ENCODE measurements at places on chromosomes 7 and 10.

GRCh38 chr7:142940966-142941535 is 1.8 kb downstream of the LLCFC1 start:
- DNase-seq = no peak

DNA sequence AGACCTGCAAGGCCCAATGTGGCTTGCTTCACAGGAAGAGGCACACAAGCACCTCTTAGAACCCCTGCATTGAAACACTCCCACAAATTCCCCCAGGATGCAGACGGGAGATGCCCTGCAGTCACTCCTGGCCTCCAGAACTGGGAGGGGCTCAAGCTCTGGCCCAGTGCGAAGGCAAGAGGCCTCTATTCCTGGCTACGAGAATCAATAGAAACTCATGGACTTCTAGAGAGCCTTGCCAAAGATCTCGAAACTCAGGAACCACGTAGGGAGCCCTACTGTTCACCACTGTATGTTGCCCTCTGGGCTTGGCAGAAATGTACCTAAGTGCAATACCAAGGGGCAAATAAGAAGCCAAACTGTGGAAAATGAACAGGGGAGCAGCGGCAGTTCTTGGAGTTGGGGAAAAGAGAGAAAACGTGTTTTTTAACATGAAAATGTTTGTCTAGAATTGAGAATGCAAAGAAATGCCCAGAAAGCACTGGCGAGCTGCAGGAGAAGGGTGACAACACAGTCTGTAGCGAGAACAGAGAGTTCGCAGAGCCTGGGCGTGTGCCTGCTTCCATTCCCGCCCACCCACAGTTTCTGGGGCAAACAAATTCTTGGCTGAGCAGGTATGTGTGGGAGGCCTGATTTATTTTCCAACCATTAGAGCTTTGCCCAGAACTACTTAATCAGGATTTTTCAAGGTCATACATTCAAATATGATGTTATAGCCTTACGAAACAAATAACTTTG is 260.5 kb upstream of the KLF14 start:
- DNase-seq = no peak

GRCh38 chr7:107501593-107501992 is 31.7 kb downstream of the GPR22 start:
- DNase-seq = no peak

- DNase-seq = no peak
Measured at GRCh38 chr10:16952610-16953009, 135.4 kb upstream of the RSU1 start.

DNA sequence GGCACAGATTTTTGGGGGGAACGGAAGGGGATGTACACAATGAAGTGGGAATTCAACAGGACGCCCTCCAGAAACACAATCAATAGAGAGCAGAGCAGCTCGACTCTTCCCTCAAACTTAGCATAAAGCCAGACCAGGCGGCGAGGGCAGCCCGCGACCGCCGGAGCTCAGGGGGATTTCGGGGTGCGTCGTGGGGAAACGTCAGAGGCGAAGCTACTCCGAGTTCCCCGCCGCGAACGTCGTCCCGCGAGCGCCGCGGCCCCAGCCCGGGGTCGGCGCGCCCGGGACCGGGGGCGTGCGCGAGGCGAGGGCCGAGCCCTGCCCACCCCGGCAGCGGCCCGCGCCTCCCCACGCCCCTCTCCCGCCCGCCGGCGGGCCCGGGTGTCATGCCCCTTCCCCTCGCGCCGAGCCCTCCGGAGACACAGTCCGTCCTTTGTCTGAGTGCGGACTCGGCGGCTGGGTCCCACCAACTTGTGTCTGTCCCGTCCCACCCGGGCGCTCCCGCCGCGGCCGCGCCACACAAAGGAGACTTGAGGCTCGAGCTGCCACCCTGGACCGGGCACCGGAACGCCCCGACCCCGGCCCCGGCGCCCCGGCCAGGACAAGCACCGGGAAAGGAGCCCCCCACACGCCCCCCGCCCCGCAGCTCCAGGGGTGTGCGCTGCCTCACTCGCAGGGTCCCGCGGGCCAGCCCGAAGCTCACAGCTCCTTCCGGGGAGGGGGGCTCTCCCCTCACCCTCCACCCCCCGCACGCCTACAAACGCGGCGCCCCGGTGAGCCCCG is 634 bp downstream of the EZH2 start:
- DNase-seq = peak; percentile 2

DNA sequence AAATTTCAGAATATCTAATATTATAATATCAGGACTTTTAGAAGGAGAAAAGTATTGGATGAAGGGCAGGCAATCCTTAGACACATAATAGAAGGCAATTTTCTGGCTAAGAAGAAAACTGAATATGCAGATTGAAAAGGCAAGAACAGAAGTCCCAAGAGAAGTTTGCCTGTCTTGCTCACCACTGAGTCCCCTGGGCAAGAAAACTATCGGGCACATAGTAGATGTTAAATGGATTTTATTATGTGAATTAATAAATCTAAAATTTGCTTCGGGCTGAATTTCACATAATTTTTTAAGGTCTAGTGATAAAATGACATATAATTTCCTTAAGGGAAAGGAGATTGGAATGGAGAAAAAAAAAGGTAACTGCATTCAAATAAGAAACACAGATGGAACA is 380.9 kb upstream of the GRM3 start:
- no peak for DNase-seq

GRCh38 chr10:128437786-128438345 is 311.6 kb upstream of the MKI67 start:
- DNase-seq = no peak

- DNase-seq = no peak
Measured at GRCh38 chr10:77833792-77834191, 92.8 kb downstream of the DLG5 start.

DNA sequence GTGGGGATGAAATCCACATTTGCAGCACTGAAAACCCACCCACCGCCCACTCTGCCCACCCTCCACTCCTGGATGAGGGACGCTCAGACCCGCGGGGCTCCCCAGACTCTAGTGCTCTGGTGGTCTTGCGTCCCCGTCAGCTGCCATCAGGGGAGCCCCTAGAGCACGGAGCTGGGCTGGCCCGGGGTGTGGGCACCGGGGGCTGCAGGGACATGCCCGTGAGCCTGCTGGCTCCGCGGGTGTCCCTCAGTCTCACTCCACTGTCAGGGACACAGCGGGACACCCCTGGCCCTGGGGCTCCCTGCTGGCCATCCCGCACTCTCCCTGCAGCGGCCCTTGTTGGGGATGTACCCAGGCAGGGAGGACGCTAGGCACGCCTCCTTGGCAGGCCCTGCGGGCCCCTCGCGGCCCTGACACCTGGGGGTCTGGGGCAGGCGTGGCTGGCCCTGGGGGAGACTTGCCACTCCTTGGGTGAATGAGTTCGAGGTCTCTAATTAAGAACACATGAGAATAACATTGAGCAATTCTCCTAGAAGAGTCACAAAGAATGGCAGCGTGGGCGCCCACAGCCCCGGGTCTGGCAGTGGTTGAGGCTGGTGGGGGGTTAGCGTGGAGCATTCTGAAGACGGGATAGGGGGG is 64.2 kb downstream of the CFAP46 start:
- DNase-seq = no peak

DNA sequence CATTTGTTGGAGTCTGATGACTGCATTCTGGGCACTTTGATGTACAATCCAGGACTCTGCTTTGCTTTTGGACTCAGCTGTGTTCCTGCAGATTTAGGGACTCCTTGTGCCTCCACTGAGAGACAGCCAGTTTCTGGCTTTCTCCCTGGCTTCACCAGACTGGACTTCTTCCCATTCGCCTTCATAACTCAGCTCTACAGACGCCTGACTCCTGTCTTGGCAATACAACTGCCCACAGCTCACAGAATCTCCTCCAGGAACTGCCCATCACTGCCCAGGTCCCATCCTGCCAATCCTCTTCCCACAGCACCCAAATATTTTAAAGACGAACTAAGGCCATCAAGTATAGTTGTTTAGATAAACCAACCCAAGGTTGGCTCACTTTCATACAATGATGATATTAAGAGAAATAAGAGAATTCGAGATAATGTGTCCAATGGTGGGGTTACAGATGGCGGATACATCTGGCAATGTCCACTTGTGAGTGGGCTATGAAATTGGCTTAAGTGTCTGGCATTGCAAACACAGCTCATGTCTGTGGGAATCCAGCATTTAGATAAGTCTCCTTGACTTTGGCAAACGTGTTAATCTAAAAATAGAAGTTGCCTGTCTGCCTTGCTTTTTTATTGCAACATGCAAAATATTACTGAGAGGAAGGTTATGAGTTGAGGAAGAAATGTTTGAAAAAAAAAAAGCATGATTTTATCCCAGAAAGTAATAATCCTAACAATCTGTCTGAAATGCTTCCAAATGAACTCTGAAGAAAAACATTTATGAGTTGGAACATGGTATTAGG is 95.1 kb downstream of the ITGA8 start:
- DNase-seq = no peak

DNA sequence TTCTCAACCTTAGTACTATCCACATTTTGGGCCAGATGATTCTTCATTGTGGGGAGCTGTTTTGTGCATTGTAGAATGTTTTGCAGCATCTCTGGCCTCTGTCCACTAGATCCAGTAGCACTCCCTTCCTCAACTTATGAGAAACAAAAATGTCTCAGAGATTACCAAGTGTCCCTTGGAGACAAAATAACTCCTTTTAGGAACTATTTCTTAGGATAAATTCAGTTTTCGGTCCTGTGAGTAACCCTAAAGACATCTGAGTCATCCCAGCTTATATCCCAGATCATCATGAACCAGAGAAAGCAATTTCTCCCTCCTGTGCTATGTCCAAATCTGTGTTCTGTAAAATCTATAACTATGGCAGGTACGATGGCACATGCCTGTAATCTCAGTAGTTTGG is 266.6 kb upstream of the PHYHIPL start:
- no peak for DNase-seq

DNA sequence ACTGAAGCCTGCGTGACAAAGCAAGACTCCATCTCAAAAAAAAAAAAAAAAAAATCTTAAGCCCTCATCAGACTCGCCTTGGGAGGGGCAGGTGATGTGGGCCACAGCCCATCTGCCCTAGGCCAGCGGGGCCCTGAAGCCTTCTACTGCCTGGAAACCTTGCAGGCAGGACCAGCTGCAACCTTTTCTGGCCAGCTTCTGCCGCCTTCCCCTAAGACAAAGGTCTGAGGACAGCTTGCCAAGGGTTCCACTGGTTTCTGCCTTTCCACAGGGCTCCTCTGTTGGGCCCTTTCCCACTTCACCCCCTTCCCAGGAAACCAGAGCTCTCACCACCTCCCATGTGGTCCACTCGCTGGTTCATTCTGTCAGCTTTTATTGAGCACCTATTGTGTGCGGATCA is 35.2 kb downstream of the UBTD1 start:
- DNase-seq = no peak

- DNase-seq = no peak
Measured at GRCh38 chr10:120588311-120588710, 131.3 kb downstream of the PLPP4 start.

DNA sequence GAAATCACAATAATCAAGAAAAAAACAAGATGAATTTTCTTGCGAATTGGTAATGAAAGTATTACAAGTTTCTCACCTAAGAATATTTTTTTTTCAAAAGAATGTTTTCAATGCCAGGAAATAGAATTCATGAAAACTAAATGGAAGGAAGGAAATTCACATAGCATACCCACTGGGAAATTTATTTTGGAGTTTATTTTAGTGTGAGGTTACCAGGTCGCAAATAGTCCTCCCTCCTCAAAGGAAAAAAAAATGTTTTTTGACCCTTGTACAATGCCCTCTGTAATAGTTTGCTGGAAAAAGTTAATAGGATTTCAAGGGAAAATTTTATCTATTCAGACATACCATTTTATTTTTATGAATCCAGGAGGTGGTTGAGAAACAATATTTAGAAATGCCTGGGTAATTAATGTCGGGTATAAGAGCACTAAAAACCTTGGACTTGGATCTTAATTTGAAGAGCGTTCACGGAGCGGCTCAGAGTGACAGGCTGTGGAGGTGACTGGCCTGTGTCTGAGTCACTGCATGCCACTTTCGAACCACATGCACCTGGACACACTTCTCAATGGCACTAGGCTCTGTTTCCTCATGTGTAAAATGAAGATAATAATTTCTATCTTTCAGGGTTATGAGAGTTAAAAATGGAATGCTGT is 28.2 kb downstream of the CUBN start:
- no peak for DNase-seq

DNA sequence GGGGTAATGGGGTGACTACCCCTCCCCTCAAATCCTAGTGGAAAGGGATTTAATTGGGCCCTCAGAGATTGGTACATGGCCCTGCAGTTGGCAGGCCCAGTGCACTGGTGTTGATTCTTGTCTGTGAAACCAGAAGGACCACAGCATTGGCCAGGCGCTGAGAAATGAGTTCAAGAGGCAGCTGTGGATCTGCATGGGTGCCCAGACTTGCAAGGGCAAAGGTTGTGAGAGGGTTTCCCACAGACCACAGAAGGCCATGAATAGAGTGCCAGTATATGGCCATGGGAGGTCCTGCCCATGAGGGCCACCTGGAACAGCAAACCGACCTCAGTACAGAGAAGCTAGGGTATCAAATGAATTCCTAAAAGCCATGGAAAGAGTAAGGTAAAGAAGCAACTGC is 32.9 kb downstream of the TMEM168 start:
- DNase-seq = no peak

DNA sequence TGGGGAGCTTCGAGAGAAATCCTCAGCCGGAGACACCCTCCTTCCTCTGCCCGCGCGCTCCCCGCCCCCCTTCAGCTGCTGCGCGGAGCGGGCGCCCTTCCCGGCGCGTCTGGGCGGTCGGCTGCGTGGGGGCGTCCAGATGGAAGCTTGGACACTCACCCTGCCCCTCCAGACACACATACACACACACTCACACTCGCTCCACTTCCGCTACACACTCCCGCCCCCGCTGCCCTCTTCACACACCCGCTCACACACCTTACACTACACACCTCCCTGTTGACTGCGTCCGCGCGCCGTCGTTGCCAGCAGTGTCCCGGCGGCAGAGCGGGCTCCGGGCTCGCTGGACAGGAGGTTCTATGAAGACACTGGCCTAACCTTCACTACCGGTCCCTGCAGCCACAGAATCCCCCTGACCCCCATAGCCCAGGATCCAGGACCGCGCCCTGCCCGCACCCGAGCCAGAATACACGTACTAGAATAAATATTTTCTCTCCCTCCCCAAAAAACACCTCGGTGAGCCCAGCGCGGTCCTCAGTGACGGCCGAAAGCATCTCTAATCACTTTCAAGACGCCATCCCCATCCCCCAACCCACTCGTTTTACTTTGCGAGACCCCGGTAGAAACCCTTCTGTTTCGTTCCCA is 1.1 kb upstream of the EGR2 start:
- DNase-seq = no peak

DNA sequence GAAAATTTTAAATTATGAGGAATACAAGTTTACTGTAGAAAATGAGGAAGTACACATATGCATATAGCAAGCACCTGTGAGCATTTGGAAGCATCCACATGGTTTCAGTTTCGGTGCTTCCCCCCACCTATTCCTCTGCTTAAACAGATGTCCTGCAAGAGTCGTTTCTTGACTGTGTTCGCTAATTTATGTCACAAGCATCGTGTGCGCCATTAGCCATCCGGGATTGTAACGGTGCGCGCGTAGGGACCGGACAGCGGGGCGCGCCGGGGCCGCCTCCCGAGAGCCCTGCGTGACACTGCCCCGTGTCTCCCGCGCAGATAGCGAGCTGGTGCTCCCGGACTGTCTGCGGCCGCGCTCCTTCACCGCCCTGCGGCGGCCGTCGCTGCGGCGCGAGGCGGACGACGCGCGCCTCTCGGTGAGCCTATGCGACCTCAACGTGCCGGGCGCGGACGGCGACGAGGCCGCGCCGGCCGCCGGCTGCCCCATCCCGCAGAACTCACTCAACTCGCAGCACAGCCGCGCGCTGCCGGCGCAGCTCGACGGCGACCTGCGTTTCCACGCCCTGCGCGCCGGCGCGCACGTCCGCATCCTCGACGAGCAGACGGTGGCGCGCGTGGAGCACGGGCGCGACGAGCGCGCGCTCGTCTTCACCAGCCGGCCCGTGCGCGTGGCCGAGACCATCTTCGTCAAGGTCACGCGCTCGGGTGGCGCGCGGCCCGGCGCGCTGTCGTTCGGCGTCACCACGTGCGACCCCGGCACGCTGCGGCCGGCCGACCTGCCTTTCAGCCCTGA is 90.9 kb downstream of the NEURL1 start:
- DNase-seq = no peak

All from GOT3 (cell line).